T-helper 2 cell treated with Interferon-gamma antibody and Interleukin-4, amounts not matched to agents 5 μg/mL and 100 μg/mL, for 36 hours (primary cell): ENCODE measurements at places on chromosomes 11 and 22.

DNA sequence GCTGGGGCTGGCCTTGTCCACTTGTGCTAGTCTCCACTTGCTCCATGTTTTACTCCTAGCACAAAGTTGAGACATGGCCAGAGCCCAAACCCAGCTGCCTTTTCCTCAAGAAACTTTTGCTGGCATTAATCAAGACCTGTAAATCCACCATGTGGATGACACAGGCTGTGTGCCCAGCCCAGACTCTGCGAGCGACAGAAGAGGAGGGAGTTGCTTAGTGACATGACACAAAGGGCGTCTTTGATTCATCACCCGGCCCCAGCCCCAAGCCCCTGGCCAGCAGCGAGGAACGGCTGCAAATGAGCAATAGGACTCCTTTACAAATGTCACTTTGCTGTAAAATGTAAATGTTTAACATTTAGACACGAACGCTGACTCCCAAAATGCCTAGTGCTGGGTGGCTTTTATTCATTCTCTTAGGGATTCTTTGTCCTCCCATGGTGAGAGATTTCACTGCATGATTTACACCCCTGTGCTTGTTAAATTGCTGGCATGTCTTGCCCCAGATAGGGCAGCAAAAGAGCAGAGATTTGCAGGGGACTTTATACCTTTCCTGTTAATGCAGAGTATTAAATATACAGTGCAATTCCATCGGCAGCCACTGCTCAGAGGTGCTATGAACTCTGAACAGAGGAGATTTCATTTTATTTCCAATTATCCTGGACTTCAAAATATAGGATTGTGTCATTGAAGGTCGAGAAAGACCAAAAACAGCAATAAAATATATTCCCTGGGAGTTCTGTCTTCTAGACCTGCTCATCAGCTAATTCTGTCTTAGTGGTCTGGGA lies 263.6 kb upstream of the NCAM1 start:
- DNase-seq = no peak

DNA sequence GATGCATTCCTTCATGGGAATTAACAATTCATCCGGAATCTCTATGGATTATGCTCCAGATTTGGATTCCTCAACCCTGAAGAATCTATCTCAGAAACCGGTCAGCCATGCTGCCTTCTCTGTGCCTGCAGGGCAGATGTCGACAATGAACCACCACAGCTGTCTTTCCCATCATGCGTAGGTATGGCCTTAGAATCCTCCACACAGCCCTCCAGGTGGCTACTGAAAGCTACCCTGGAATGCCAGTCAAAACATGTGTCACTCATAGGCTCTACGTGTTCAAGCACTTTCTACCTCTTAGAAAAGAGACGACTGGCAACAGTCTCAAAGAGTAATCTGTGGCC lies 19.4 kb downstream of the MAML2 start:
- no peak for DNase-seq

- DNase-seq = no peak
These were observed 58.1 kb downstream of the LINC01488 start for GRCh38 chr11:69539416-69540117.

- DNase-seq = no peak
These were observed 133.0 kb downstream of the OSBP2 start for GRCh38 chr22:30827646-30828045.

DNA sequence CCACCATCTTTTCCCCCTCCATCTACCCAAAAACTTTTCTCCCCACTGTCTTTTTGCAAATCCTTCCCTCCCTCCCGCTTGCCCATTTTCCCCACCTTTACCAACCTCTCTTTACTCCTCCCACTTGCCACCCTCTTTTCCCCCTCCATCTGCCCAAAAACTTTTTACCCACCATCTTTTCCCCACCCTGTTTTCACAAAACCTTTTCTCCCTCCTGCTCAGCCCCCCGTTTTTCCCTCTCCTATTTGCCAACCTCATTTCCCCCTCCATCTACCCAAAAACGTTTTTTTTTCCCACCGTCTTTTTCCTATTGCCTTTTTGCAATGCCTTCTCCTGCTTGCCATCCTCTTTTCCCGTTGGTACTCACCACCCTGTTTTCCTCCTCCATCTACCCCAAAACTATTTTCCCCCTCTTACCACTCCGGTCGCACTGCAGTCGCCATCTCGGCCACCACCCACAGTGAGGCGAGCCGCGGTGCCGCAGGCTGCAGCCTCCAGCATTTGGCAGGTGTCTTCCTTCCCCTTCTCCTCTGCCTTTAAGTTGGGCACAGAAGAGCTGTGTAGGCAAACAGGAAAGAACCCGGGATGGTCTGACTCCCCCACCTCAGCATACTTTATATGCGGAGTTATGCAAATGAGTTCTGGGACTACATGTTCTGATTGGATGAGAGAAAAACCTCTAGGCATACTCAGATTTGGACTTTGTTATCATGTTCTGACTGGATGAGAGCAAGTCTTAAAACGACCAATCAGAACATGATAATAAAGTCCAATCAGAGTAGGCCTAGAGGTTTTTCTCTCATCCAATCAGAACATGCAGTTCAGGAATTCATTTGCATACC lies 121.2 kb upstream of the VPREB1 start:
- no peak for DNase-seq
